ENCODE measurements at places on chromosomes 2 and 18.

DNA sequence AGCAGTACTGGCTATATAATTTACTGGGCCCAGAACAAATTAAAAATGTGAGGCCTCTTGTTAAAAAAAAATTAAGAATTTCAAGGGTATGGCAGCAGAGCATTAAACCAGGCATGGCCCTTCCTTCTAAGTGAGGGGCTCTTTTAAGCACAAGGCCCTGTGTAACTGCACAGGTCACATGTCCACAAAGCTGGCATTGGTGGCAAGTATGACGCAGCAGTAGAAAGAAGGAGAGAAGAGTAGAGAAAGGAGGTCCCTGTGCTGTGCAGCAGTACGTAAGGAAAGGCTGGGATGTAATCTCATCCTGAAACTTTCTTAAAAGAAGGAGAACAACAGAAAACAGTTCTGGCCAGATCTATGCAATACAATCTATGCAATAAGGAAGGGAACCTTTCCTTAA lies 51.2 kb downstream of the MBD2 start:
- DNase-seq: no peak

GRCh38 chr18:53360501-53361443 lies 863.7 kb downstream of the MBD2 start:
- DNase-seq: peak; percentile 93

- no peak for DNase-seq
Measured at GRCh38 chr2:220959391-220959802, 612.7 kb downstream of the EPHA4 start.

DNA sequence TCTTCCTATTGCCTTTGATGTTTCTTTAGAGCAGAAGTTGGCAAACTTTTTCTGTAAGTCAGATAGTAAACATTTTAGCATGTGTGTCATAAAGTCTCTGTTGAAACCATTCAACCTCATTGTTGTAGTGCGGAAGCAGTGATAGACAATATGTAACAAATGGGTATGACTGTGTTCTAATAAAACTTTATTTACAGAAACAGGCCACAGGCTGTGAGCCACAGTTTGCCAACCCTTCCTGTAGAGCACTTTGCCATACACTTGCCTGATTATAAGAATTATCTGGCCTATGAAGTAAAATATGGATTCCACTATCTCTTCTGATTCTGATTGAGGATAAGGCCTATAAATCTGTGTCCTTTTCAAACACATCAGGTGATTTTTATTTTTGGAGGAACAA lies 237.4 kb downstream of the DOK6 start:
- DNase-seq: no peak

GRCh38 chr2:233468741-233469110 lies 97.9 kb downstream of the USP40 start:
- no peak for DNase-seq

- no peak for DNase-seq
Measured at GRCh38 chr2:89821455-89821945, 1130.0 kb downstream of the RPIA start.

- DNase-seq: no peak
Measured at GRCh38 chr2:187477051-187477450, 29.0 kb upstream of the CALCRL start.

DNA sequence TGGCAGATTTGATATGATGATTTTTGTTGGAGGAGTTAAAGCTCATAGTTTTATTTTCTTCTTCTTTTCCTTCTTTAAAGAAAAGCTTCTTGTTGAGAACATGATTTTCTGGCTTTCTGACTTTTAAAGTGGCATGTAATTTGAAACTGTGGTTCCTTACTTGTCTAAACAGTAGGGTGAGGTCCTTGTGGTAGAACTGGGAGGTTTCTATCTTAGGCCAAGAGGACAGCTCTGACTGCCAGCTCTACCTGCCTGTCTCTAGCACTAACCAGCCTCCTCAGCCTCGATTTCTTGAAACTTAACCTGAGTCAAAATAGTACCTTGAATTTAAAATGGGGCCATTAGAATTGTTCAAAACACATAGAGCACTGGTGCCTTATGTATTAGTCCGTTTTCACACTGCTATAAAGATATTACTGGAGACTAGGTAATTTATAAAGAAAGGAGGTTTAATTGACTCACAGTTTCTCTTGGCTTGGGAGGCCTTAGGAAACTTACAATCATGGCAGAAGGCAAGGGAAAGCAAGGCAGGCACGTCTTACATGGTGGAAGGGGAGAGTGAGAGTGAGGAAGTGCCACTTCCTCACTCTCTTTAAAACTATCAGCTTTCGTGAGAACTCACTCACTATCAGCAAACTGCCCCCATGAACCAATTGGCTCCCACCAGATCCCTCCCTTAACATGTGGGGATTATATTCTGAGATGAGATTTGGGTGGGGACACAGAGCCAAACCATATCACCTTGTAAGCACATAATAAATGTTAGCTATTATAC lies 119.0 kb downstream of the CERS6 start:
- peak; percentile 69 for DNase-seq

DNA sequence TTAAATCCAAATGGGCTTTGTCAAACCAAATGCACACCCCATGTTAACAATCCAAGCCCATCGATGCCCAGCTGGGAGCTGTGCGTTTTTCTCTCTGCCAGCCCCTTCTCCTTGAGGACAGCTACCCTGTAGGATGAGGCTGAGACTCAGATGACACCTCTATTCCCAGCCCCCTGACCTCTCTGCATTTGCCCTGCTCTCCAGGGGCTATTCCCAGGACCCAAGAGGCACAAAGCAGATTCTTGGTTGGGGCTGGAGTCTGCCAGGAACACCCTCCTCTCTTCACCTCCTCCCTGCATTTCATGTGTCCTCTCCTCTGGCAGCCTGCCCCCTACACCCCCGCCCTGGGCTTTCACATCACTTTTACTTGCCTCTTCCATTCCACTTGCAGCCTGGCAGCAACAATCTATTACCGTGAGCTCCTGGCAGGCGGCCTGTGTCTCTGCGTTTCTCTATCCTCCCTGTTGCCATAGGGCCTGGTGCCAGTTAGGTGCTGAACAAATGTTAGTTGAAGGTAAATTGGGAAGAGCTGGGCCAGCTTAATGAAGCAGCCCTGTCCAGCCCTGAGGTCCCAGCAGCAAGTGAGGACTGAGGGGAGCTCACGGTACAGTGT lies 51.8 kb downstream of the ADD2 start:
- no peak for DNase-seq

- DNase-seq: no peak
Measured at GRCh38 chr18:6044773-6045172, 149.5 kb upstream of the TMEM200C start.

Data from NCI-H1417 (cell line).